ENCODE measurements at places on chromosomes 7 and 10.

DNA sequence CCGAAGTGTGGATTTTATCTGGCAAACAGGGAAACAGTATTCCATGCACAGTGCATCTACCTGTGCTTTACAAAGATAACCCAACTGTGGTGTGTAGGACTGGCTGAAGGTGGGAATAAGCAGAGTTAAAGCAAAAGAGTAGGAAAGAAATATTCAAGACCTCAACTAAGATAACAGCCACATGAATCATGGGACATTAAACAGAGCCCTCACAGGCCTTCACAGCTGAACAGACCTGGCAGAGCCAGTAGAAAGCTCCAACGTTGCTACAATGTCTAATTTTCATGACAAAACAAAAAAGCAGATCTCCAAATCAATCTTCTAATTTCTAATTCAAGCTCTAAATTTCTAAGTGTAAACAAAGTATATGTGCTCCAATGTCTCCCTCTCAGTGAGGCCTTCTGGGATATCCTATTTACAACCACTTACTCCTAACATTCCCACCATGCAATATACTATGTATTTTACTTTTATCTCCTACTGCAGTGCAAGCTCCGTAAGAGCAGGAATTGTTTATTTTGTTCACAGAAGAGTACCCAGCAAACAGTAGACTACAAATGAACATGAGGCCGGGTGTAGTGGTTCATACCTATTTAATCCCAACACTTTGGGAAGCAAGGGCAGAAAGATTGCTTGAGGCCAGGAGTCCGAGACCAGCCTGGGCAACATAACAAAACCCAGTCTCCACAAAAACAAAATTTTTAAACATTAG lies 63.5 kb downstream of the UBE2H start:
- no peak for DNase-seq

DNA sequence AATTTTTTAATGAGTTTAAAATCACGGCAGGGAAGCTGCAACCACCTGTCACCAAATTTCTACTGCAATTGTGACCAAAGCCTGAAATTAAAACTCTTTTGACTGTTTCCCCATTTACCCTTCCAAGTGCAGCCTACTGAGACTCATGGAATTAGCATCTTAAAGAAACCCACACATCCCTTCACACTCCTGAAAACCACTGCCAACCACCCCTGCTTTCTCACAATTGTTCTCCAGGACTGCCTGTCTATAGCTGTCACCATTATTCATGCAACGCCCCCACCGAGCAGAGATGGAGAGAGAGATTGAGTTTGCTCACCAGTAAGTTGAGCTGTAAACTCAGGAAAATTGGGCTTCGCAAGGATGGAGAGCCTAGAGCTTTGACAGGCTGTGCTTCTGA lies 383.8 kb upstream of the SORCS1 start:
- no peak for DNase-seq

DNA sequence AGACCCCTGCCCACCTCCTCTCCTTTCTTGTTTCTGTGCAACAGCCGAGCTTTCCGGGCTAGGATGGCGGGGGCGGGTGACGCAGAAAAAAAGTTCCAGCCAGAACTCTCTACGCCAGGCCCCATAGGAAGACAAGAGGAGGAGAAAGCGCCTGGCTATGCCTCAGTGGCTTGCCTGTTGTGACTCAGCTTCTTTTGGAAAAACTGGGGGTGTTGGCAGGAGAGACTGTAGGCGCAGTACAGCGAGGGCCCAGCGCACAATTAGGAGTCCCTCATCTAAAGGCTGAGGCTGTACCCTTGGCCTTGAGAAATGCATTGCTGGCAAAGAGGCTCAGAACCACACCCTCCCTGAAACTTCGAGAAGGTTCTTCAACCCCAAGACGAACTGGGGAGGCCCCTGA lies 28.0 kb upstream of the KPNA7 start:
- DNase-seq: no peak

- DNase-seq: no peak
Measured at GRCh38 chr10:132447446-132448247, 50.6 kb downstream of the PWWP2B start.

DNA sequence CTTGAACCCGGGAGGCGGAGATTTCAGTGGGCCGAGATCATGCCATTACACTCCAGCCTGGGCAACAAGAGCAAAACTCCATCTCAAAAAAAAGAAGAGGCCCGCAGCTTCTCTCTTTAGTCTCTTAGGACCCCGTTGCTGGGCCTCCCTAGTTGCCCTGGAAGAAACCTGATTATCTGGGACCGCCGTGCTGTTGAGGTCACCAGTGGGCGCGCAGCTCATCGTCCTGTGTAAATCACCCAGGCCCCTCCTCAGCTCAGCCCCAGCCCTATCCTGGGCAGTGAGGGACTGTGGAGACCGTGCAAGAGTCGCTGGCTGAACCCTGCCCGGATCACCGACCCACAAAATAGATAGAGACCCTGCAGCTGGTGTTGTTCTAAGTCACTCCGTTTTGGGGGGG lies 85.0 kb downstream of the UNCX start:
- DNase-seq: no peak

DNA sequence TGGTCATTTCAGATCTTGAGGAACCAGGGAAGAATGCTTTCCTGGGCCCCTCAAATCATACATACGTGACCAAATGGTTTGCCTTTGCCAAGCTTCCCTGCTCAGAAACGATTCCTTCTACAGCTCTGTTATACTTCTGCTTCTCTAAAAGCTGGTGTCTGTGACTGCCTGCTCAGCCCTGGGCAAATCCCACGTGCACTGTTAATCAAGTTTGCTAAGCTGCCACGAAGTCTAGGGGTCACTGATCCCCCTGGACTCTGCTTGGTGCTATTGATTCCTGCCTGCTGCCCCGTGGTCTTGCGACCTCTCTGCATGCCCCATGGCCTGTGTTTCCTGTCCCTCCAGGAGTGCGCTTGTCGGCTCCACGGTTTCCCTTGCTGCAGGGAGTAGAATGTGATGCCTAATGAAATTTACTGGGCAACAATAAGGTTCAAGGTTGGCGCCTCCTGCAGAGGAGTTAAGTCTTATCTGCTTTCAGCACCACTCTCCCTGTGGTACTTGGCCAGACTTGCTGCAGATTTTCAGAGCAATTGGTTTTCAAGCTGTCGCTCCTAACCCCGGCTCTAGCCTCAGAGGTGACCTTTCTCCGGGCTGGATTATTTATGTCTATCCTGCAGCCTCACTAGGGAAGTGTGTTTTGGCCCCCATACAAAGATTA lies 201.6 kb upstream of the FZD8 start:
- no peak for DNase-seq

- DNase-seq: no peak
Measured at GRCh38 chr7:128025380-128025779, 5.9 kb downstream of the LRRC4 start.

DNA sequence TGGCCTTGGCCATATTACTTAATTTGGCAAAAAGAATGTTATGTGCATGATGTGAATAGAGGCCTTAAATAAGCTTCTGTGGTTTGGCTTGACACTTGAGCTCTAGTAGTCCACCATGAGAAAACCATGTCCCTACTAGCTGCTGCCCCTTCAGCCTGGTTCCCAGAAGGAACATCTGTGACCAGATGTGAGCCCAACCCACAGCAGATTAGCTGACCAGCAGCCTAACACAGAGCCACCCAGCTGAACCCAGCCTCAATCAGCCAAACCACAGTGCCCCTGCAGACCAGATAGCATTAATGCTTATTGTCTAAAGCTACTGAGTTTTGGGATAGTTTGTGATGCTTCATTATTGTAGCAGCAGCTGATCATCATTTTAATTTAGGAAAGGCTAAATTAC lies 16.6 kb downstream of the JAZF1 start:
- DNase-seq: no peak

- no peak for DNase-seq
Measured at GRCh38 chr7:143042159-143042789, 9.9 kb upstream of the OR6V1 start.

GRCh38 chr10:122981066-122981464 lies 864 bp downstream of the PSTK start:
- no peak for DNase-seq

DNA sequence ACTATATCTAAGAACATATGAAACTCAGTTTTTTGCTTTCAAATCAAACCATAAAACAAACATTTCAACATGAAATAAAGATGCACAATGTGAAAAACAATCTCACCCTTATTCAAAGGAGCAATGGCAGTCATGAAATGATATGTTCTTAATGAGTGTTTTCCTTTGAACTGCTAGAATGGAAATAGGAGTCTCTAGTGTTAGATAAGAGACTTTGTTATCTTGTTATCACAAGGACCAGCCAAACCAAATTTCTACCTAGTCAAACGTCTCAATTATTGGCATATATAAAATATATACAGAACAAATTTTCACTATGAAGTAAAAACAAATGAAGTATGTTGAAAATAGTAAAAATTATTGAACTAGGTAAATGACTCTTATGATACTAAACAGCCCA lies 1.2 kb downstream of the VPS41 start:
- no peak for DNase-seq

DNA sequence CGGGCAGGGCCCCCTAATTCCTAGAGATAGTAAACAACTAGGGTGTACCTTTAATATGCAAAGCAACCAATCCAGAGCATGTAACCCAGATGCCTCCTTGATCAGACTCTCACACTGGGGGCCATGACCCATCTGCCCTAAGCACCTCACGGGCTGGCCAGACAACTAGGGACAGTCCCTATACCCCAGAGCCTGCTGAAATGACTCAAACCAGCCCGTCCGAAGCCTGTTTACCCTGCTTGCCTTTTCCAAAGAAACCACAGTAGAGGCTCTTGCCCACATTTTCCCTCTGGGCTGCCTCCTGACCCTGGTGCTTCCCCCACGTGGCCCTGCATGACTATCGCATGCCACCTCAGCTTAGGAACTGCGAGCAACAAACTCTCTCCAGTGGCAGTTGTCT lies 46.2 kb downstream of the RGS10 start:
- DNase-seq: no peak

- no peak for DNase-seq
Measured at GRCh38 chr10:117718986-117719920, 176.7 kb downstream of the EMX2 start.

- no peak for DNase-seq
Measured at GRCh38 chr10:70769121-70769520, 16.1 kb downstream of the TBATA start.

GRCh38 chr7:77862691-77863090 lies 64.1 kb downstream of the PHTF2 start:
- no peak for DNase-seq

- DNase-seq: no peak
Measured at GRCh38 chr7:151083824-151084160, 499 bp upstream of the TMUB1 start.

DNA sequence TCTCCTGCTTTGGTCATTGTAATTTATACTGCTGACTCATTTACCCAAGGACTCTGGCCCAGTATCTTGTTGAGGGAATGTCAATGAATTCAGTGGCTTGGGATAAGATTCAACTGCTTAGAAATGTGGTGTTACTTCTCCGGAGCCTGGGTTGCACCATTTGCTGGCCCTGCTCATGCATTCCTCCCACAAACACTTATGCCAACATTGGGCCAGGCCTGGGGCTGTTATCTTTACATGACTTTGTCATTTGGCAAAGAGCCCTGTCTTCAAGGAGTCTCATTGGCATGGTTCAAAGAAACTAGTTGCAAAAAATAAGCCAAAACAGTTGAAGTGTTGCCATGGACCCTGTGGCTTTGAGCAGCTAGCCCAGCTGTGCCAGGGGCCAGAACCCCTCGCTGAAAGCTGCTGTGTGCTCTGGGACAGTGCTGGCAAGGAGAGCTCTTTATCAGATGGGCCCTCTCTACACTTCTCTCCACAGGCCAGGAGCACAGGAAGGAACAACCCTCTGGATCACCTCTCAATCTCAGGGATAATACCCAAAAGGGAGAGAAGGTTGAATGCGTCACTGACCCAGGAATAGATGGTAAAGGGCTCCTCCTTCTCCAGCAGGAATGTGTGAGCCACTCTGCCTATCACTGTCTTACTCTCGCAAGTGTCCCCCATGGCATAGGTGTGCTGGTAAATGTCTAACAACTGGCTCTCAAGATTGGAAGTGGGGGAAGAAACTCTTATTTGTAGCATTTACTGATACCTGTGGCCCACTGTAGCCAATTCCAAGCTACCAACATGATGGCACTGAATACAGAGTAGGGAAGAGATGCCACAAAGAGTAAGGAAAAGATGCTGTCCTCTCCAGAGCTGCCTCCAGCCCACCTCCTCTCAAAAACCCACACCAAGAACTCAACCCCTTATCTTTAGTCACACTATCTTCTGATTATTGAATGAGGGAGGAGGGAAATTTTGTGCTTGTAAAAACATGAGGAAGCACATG lies 23.5 kb upstream of the PDE1C start:
- DNase-seq: no peak

DNA sequence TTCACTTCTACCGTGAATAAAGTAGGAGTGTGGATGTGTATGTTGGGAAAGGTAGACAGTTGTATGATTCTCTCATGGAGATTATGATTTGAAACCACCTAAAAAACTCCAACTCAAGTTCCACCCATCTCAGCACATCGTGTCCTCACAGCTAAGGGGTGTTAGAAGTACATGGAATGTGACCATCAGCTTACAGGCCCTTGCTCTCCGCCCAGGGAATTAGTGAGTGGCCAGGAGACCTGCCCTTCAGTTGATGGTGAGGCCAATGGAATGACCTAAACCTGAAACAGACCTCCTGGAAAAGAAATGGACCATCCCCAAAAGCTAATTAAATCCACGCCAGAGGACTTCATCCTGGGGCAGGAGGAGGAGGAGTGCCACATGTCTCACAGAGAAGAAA lies 2.1 kb upstream of the WNT2 start:
- DNase-seq: no peak

DNA sequence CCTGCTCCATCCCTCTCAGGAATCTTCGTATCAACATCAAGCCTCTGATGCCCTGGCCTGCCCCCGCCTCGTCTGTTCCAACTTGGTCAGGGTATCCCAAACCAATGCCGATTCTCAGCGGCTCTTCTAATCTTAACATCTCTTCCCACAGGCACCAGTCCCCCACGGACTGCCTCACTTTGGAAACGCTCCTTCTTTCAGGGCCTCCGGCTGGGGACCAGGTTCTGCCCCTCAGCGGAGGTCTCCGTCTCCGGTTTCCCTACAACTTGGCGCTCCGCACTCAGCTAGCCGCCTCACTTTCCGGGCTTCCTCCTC lies 488 bp downstream of the ABCF2 start:
- DNase-seq: no peak

- DNase-seq: no peak
Measured at GRCh38 chr7:14270099-14270498, 280.6 kb upstream of the ETV1 start.

- DNase-seq: no peak
Measured at GRCh38 chr7:120964088-120964487, 13.5 kb downstream of the ING3 start.

- DNase-seq: no peak
Measured at GRCh38 chr7:124269774-124270173, 236.9 kb upstream of the TMEM229A start.

DNA sequence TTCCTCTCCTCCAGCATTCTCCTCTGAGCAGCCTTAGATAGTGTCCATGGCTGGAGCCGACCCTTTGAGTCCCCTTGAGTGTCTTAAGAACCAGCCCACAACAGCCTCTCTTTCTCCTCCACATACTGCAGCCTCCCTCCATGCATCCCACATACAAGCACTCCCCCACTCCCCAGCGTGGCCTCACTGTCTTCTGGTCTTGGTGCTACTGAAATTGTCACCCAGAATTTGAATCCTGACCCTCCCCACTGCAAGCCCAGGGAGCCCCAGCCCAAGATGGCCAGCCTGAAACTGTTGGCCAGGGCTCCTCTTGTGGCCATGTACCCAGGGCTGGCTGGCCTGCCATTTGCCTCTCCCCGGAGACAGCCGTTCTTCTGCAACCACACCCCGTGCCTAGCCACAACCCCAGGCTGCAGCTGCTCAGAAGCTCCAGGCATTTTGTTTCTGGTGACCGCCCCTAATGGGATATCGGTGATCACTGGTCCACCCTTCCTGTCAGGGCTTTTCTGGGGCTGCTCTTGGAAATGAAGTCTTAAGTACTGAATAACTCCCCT lies 18.8 kb upstream of the SH2D4B start:
- DNase-seq: no peak

Measured in NCI-H187 treated with DMSO at 0.1 percent for 48 hours (cell line).